ENCODE measurements at places on chromosomes 5 and 9. TPM values are rescaled to one million over a fixed set of nuclear protein-coding genes. Genes with fewer than 3 reads are reported as not detected.
A peak's percentile ranks its signal among the peaks of the same experiment; 100 is the strongest.

- no peak for DNase-seq
These were observed 33.7 kb upstream of the CSF1R start for GRCh38 chr5:150120062-150120441.

- peak; percentile 41 for DNase-seq
These were observed 1.7 kb downstream of the SMIM33 start for GRCh38 chr5:139472386-139473030.

- no peak for DNase-seq
These were observed 80.5 kb downstream of the SMIM15 start for GRCh38 chr5:61081741-61082140.

LCN10 gene
- 1.2 TPM for total RNA-seq

DNA sequence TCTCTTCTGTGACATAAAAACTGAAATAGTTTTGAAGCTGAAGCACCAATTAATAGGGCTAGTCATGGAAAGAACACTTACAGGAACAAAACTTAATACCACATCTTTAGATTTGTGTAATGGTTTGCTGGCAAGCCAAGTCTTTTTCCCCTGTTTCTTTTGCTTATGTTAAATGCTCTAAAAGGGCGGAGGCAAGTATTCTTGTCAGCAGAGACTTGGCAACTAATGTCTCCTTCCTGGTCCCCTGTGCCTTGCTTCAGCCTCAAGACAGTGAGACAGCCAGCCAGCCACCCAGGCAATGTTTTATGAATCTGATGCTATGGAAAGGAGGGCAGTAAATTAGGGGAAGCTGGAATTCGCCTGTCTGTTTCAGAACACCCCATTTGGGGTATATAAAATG, 45.7 kb downstream of the PRRC1 start:
- no peak for DNase-seq

GRCh38 chr9:133089271-133089671, 27.5 kb downstream of the CEL start:
- DNase-seq: no peak

OR2S2 gene
- not detected for total RNA-seq

All from activated CD4-positive, alpha-beta T cell treated with anti-CD3 and anti-CD28 coated beads for 36 hours (primary cell).